ENCODE measurements at places on chromosomes 3 and 15. TPM values are rescaled to one million over a fixed set of nuclear protein-coding genes. Genes with fewer than 3 reads are reported as not detected.

DNA sequence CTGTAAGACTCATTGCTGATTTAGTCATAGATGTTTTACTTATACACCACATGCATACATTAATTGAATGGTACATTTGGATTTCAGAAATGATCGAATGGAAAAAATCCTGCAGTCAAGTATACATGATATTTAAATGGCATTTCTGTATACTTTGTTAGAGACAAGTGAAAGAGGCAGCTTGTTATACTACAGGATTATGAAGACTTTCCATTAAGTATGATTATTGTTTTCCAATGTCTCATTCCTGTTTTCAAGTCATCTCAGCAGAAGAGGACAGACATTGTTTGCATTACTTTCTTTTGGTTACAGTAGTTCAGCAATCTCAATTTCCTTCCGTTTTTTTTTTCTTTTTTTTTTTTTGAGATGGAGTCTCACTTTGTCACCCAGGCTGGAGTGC, 36.6 kb upstream of the DPPA4 start:
- DNase-seq, result no peak

GRCh38 chr15:69513450-69513960, 60.9 kb downstream of the RPLP1 start:
- no peak for DNase-seq

DNA sequence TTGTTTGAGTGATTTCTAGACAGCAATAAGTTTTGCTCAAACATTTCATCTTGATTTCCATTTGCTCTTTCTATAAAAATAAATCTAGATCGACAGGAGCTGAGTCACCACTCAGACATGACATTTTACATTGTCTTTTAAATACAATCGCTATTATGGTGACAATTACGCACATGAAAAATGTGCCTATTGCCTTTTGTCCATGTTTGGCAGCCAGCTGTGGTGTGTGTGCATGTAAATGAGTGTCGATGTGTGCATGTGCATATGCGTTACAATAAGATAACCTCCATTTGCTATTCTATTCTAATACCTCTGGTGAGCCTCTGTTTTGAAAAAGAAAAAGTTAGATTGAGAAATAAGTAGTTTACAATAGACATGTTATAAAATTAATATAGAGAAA, 89.7 kb upstream of the GRM7 start:
- no peak for DNase-seq

DNA sequence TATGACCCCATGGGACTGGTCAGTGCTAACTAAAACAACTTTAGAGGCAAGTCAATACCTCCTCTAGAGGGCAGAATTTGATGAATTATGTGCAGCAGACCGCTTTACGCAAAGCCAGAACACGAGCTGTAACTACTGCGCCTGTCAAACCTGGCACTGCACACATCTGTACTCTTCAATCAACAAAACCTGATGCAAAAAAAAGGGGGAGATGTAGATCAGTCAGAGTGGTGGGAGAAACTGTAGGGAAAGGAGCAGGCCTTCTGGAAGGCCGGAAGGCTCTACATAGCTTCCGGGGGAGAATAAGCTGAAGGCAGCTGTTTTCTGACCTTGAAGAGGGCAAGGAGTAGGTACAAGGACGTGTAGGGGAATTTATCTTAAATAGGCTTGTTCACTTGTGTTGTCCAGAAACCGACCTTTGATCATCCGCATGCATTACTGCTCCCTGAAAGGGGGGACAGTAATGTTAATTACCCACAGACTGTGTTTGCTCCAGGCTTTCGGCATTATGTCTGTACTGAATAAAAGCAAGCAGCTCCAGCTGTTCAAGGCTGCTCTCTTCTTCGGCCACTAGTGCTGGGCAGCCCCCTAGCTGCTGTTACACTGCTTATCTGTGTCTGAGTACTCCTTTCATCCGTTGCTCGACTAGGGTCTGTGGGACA, 41.0 kb downstream of the GPR160 start:
- no peak for DNase-seq

GRCh38 chr3:31858439-31858838, 122.6 kb downstream of the OSBPL10 start:
- DNase-seq, result no peak

DNA sequence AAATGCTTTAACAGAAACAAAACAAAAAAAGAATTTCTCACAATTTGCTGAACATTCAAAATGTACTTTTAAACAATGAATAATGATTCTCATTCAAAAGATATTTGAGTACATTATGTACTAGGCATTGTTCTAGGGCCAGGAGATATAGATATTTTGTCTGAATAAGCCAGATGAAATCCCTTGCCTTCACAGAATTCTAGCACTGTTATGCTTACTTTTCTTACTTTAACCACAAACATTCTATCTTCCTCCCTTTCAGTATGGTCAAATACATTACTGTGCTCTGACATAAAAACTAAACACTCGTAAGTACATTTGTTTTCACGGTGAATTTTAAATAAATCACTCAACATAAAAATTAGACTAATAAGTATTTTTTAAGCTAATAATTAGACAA, 116.7 kb downstream of the ADAM10 start:
- no peak for DNase-seq

Gene PLS1
- 6.2 TPM for total RNA-seq

Gene LRTM1
- not detected for total RNA-seq

Gene GPR156
- total RNA-seq, result 0.10 TPM

Gene TRH
- total RNA-seq, result not detected

Gene OR5K1
- total RNA-seq, result not detected

Data from activated naive CD8-positive, alpha-beta T cell treated with anti-CD3 and anti-CD28 coated beads for 36 hours (primary cell).